ENCODE measurements at places on chromosomes 13 and 19.

DNA sequence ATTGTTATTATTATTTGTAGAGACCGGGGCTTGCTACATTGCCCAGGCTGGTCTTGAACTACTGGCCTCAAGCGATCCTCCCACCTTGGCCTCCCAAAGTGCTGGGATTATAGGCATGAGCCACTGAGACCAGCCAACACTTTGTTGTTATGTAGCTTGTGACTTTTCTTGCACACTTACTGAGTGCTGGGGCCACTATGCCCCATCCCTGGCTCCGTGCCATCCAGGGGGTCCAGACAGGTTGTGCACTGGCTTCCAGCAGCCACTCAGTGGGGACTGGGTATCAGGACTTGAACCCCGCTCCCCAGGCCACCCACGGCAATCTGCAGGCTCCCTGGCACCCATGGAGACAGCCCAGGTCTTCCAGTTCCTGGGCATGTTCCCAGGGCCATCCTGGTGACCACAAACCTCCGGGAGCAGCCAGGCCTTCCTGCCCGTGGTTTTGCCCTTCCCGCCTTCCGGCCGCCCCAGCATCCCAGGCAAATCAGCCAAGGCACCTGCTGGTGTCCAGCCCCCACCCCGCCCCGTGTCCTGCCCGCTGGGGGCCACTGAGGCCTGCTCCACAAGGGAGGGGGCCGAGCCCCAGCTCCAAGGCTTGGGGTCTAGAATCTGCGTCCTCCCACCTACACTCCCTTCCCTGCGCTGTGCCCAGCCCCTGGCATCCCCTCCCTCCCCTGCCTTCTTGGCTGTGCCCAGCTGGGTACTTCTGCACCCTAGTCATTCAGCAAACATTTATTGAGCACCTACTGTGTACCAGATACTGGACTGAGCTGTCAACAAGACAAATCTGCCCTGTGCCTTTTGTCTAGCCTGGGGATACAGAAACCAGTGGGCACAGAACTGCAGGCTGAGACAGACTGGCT is 23.7 kb upstream of the SEMA6B start:
- no peak for DNase-seq

DNA sequence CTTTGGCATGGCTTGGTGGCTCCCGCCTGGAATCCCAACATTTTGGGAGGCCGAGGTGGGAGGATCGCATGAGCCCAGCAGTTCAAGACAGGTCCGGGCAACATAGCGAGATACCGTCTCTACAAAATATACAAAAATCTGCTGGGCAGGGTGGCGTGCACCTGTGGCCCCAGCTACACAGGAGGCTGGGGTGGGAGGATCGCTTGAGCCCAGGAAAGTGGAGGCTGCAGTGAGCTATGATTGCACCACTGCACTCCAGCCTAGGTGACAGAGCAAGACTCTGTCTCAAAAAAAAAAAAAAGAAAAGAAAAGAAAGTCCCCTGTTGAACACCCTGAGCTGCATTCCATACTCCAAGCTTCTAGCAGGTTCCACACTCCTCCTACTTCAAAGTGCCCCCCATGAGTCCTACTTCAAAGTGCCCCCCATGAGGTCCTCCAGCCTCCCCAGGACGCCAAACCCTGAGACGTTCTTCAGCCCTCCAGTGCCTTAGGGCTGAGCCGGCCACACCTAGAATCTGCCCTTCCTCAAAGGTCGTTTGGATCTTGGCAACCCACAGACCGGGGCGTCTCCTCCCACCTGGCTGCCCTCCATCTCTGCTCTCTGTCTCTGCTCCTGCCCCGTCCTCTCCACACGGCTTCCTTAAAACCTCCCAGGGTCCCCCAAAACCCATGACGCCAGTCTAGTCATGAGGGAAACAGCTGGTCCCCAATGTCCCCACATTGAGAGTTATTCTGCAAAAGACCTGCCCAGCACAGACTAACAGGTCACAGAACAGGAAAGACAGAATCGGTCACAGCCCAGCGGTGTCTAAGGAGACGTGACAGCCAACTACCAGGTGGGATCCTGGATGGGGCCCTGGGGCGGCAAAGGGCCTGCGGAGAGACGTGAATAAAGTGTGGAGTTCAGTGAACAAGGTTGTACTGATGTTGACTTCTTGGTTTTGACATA is 4.8 kb downstream of the TJP3 start:
- no peak for DNase-seq

GRCh38 chr19:32877323-32877912 is 7.9 kb upstream of the SLC7A9 start:
- DNase-seq, result no peak

DNA sequence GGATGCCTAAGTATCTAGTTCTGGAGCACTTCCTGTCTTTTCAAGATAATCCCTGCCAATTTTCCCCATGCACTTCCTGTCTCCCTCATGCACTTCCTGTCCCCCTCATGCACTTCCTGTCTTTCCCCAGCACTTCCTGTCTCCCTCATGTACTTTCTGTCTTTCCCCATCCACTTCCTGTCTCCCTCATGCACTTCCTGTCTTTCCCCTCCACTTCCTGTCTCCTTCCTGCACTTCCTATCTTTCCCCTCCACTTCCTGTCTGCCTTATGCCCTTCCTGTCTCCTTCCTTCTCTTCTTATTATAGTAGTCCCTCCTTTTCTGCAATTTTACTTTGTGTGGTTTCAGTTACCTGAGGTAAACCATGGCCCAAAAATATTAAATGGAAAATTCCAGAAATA is 3.0 kb upstream of the TNNT1 start:
- DNase-seq, result no peak

DNA sequence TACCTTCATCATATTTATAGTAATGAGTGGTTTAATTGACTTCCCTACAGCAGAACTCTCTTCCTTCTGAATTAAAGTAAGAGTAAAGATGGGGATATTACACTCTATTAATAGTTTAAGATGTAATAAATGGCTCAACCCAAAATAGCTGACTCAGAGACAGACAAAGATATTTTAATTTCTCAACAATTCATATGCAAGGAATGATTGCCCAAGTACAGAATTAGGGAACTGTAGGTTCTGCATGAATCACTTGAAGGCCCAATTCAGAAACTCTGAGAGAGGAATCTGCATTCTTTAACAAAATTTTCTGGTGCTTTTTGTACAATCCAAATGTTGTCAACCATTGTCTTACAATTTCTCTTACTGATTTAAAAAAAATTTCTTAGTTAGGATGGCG is 42.9 kb upstream of the PCDH9 start:
- DNase-seq, result no peak

DNA sequence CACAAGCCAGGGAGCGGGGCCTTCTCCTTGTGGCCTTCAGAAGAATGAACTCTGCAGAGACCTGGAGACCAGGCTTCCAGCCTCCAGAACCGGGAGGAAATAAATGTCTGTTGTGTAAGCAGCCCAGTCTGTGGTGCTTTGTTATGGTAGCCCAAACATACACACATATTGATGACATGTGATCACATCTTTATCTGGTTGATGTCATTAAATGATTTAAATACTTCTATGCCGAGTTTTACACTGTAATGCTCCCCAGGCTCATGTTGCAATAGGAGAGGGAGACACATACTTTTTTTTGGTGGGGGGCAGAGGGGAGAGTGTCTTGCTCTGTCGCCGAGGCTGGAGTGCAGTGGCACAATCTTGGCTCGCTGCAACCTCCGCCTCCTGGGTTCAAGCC is 188.0 kb upstream of the IRS2 start:
- no peak for DNase-seq

- DNase-seq, result no peak
Measured at GRCh38 chr13:96119921-96120320, 30.0 kb downstream of the HS6ST3 start.

DNA sequence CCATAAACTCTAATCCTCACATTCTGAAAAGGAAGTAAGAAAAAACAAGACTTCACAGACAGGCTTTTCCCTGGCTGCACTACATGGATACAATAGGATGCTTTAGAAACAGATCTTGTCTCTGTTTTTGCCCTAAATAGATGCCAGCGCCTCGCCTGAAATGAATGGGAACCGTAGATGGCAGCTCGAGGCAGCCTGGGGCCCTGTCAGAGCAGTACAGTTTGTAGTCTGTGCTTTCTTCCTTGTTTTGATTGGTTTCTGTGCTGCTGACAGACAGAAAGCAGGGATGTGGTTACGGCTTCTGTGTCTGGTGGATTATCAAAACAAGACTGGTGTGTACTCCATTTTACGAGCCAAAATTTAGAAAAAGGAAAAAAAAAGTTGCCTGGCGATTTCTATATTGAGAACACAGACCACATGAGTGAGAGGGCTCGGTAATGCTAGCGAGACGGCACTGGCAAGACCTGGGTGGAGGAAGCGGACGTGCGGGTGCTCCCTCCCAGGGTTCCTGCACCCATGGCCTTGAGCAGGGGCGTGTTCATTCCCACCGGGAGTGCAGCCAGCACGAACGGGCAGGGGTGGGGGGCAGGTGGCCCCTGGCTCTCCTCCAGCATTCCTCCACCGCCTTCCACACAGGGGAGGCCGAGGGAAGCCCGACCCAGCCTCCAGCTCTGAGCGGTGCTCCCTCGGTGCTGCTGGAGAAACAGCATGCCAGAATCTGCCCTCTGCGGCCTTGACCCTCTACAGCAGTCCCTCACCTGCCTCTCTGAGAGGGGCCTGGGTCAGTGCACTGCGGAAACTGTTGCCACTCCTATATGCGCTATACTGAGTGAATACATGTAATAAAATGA is 37.6 kb upstream of the C1QTNF9 start:
- no peak for DNase-seq

DNA sequence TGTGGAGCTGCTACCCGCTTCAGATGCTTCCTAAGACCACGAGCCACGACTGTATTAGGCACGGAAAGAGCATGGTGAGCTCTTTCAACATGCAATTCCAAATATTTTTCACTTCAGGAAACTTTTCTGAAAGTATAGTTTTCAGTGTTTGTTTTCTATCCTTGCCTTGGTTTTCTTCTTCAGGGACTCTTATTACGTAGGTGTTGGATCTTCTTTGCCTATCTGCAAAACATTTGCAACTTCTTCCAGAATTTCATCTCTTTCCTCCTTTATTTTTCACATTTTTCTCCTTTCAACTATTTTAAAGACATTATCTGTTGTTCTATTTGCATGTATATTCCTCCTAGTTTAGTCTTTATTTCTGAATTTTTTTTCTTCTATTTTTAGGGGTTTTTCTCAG is 148.9 kb upstream of the LSM14A start:
- no peak for DNase-seq

DNA sequence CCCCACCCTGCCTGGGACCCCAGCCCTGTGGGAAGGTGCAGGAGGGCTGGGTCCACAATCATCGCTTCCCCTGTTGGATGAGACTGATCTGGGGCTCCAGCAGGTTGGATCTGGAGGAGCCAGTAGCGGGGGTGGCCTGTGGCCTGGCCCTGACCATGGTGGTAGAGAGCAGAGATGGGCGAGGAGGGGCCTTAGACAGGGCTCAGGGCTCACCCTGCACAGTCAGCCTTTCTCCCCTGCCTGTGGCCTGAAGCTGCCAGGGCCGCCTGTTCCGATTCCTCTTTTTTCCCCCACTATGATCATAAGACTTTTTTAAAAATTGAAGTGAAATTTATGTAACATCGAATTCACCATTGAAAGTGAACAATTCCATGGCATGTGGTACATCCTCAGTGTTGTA is 18.2 kb downstream of the SIN3B start:
- no peak for DNase-seq

DNA sequence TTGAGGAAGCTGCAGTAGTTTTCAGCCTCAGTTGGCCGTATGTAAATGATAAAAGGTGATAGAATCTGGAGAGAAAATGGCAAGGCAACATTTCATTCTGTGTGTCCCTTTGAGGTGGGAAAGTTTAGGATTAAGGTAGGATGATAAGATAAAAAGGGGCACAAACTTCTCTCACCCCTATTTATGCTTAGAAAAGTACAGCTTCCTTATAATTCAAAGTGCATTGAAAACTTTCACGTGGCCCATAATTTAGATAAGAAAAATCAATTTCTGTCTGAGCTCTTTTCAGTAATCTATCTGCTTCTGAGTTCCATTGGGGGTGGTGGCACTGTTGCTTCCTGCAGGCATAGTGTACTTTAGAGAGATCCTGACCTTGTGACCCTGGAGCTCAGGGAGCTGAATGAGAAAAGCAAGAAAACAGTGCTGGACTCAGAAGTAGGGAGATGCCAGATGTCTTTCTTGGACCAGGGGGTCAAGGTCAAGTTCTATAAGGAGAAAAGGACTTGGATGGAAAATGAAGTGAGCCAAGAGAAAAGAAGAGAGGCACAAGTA is 187.3 kb downstream of the NDFIP2 start:
- no peak for DNase-seq

- DNase-seq, result peak; percentile 35
Measured at GRCh38 chr13:34678154-34678553, 263.9 kb upstream of the NBEA start.

DNA sequence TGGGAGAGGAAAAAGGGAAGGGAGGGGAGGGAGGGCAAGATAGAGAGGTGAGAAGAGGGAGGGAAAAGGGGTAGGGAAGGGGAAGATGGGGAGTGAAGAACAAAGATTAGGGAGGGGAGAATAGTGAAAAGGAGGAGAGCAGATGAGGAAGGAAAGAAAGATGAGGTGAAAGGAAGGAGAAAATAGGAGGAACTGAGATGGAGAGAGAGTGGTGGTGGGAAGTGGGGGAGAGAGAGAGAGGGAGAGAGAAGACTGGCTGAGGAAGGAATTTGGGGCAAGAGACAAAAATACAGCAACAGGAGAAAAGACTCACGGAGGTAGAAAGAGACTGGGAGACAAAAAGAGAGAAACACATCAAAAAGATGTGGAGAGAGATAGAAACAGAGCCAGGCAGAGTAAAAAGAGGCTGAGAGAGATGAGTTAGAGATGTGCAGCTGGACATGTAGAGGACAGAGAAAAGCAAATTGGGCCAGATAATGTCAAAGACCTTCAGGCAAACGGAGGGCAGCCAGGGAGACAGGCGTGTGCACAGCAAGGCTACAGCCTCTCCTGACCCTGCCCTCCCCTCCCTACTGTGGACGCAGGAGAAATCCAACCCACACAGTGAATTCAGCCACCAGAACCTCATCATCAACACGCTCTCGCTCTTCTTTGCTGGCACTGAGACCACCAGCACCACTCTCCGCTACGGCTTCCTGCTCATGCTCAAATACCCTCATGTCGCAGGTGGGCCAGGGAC is 49.4 kb upstream of the CYP2B6 start:
- no peak for DNase-seq

GRCh38 chr19:3392480-3392879 is 26.1 kb downstream of the NFIC start:
- DNase-seq, result no peak

GRCh38 chr13:44809190-44809589 is 180.1 kb downstream of the NUFIP1 start:
- DNase-seq, result no peak

DNA sequence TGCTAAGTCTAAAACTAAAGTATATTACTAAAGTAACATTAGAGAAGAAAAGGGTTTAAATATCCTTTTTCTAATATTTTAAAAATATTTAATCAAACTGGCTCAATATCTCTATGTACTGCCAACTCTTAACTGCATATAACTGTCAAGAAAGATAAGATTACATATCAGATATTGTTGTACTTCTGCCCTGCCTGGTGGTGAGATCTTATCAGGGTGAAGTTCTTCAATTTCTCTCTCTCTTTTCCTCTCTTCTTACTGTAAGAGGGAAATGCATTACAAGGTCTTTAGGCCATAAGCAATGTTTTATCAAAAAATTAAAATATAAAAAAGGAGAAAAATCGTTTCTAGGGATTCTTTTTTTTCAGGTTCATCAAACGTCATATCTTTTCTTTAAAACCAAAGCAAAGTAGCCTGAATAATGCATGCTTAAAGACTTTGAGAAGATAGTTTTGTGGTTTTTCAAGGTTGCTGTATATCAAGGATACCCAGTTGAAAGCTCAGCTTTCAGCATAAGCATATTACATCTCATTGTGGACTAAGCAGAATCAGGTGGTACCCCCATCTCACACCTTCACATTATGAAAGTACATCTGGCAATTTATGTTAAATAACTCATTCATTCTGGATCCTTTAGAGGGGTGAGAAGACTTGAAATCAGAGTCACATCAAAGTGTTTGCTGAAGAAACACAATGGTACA is 1625.7 kb upstream of the SLC10A2 start:
- DNase-seq, result no peak
